NCI-H510A treated with DMSO at 0.1 percent for 48 hours (cell line): ENCODE measurements at places on chromosomes 16 and 17.

DNA sequence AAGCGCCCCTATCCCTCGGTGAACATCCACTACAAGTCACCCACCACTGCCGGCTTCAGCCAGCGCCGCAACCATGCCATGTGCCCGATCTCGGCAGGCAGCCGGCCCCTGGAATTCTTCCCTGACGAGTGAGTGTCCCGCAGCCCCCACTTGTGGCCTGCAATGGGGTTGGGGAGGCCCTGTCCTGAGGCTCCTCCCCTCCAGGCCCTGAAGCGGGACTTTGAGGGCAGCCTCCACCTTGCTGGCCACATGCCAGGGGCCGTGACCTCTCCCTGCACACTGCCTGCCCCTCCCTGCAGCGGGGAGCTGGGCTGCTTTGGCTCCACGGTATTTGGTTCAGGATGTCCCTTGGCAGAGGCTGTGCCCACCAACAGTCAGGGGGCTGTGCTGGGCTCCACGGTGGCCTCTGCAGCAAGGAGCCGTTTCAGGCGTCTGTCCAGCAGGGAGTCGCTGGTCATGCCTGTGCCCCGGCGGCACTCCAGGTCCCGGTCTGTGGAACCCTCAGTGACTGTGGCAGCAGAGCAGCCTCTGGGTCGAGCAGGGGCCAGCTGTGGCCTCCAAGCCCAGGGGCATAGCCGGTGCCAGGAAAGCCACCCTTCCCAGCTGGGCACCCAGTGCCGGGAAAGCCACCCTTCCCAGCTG, 8.3 kb downstream of the NME3 start:
- no peak for DNase-seq

DNA sequence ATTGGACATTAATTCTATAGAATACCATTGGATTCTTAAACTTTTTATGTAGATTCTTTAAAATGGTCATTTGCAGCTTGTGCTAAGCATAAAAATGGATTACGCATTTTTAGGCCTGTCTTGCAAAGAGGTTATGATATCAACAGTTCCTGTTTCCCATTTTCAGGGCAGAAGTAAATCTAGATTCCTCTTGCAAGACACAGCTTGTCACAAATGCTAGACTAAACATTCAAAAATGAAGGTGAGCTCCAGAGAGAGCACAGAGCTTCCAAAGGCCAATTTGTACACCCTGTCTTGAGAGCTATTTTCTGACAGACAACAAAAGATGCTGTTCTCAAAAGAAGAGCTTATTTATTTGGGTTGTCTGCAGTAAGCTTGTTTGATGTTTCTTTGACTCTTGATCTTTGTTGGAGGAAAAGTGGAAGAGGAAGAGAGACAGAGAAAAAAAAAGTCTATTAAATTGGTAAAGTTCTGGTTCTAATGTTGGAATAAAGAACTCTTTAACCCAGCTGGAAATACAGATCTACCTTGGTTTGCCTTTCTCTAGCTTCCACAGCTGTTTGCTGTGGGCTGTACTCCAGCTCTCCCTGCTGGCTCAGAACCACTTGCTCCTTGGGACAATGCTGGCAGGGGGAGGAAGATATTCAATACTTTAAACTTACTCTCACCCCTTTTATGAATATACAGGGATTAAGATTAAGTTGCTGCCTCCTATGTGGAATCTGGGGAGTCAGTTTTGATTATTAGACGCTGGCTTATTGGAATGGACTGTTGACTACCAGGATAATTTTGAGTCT, 651.8 kb downstream of the CDH11 start:
- no peak for DNase-seq

- DNase-seq: peak; percentile 10
These were observed 112.8 kb downstream of the ZNF778 start for GRCh38 chr16:89330177-89330856.

- no peak for DNase-seq
These were observed 274.2 kb upstream of the ERCC4 start for GRCh38 chr16:13645601-13646245.

- no peak for DNase-seq
These were observed 239.4 kb upstream of the CPHXL start for GRCh38 chr16:75965504-75966374.
